ENCODE measurements at places on chromosomes 11 and 22.

GRCh38 chr11:123427405-123427804 is 2.7 kb upstream of the GRAMD1B start:
- no peak for DNase-seq

DNA sequence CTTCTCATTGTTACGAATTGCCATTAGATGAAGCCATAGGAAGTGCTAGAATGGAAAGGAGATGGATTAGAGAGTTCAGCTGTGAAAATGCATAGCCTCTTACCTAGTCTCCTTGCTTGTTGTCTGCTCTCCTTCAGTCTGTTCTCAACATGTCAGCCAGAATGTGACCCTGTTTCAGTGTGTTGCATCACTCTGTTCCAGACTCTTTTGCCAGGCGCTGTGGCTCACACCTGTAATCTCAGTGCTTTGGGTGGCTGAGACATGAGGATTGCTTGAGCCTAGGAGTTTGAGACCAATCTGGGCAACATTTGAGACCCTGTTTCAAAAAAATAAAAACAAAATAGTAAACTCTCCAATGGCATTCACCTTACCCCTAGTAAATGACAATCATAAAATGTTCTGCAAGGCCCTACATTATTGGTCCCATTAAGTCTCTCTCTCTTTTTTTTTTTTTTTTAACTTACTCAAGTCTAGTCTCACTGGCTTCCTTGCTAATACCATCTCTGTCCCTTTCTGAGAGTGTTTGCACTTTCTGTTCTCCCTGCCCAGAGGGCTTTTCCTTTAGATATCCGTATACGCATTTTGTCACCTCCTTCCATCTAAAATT is 39.4 kb downstream of the CYP2R1 start:
- DNase-seq, result no peak

DNA sequence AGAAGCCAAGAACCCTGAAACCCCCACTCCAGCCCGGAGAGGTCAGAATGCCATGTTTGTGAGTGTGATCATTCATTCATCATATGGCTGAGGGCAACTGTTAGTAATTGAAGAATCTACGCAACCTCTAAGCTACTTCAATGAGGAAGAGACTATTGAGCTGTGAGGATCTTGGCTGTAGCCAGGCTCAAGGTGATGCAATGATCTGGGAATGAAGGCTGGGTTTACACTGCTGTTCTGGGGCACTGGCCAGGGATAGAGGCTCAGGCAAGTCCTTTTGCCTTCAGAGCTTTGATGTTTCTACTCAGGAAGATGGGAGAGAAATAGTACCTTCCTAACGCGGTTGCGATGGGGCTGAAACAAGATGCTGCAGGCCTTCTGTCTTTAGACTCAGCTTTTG is 12.9 kb downstream of the CRYBB2 start:
- no peak for DNase-seq

- DNase-seq, result no peak
Measured at GRCh38 chr22:25364736-25365241, 145.3 kb downstream of the CRYBB2 start.

- no peak for DNase-seq
Measured at GRCh38 chr11:134469627-134470026, 57.6 kb upstream of the B3GAT1 start.

GRCh38 chr11:12402691-12403120 is 25.3 kb downstream of the PARVA start:
- no peak for DNase-seq

GRCh38 chr11:114279792-114280546 is 16.2 kb upstream of the NNMT start:
- peak; percentile 67 for DNase-seq

- DNase-seq, result no peak
Measured at GRCh38 chr22:30486661-30487115, 14.9 kb upstream of the SEC14L3 start.

- peak; percentile 49 for DNase-seq
Measured at GRCh38 chr11:23288003-23288783, 427.9 kb upstream of the CCDC179 start.

DNA sequence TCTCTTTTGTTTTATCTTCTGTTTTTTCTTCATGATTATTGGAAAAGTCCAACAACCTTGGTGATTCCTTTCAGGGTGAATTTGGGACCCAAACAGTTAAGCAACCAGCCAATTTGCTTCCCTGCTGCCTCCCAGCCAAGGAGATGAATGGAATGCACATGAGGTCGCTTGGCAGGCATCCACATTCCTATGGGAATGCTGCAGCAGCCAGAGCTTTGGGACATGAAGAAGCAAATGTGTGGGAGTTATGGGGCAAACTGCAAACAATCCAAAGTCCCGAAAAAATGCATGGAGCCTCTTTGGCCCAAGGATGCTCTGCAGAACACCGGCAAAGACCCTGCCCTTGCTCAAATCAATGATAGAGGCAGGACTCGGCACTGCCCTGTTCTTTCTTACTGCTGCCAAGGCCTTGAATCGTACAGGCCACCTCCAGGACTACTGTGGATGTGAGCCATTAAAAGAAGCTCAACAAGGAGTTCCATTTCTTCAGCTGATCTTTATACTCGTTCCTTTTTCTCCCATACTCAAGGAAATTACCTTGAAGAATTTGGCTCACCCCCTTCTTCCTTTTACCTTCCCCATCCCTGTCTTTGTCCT is 117.3 kb upstream of the TEAD1 start:
- DNase-seq, result peak; percentile 90

DNA sequence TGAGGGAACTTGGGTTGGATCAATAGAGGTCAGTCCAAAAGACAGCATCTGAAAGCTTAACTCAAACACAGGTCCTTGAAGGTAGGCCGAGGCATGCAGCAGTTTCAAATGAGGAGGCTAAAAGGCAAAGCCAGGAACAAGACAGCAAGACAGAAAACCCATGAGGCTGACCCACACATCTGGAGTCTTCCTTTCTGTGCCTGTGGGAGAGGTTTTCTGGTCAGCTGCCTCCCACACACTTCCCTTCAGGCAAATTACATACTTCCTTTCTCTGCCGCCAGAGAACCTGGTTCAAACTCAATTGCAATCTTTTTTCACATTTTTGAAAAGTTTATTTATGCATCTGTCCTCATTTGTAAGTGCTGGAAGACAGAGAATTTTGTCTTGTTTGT is 29.8 kb upstream of the CRTAM start:
- DNase-seq, result peak; percentile 42

DNA sequence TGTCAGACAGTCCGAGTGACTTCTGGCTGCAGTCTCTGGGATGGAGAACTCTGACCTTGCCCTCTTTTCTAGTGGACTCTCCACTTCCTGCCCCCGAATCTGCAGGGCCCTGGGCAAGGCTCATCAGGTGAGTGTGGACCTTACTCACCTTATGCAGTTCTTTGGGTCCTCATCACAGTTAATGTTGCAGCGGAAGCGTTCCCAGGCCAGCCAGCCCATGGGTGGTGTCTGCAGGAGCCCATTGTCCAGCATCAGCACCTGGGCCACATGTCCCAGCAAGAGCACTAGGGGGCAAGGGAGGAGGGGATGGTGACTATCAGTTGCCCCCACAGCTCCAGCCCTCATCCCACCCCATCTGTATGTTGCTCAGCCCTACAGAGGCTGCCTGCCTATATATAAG is 2.3 kb downstream of the NAGA start:
- no peak for DNase-seq

DNA sequence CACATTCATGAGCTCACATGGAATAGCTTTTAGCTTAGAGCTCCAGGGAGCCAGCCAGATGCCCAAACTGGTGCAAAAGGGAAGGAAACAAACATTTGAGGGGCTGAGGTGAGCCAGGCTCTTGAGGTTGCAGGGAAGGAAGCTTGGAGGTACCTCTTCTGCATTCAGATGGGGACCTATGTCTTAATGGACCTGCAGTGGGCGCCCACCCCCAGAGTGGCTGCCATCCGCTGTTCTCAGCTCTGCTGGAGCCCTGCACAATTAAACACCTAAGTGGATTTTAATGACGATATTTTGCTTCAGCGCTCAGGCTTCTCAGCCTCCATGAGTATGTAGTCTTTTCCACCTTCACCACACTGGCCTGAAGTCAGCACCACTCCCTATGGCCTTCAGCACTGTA is 100.8 kb downstream of the LDLRAD3 start:
- DNase-seq, result no peak

DNA sequence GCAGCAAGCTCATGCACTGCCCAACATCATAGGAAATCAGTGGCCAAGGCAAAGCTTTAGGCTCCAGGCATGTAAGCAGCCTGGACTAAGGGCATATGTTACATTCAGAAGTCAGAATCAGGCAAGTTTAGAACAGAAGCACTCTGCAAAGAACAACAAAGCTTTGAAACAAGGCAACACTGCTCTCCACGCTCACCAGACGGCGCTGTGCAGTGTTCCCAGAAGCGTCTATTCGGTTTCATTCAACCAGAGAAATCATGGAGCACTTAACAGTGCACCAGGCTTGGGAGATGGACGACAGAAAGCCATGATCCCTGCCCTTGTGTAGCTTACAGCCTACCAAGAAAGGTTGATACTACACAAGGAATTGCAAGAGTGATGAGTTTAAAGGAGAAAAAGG is 555.8 kb downstream of the BUD13 start:
- DNase-seq, result peak; percentile 39

DNA sequence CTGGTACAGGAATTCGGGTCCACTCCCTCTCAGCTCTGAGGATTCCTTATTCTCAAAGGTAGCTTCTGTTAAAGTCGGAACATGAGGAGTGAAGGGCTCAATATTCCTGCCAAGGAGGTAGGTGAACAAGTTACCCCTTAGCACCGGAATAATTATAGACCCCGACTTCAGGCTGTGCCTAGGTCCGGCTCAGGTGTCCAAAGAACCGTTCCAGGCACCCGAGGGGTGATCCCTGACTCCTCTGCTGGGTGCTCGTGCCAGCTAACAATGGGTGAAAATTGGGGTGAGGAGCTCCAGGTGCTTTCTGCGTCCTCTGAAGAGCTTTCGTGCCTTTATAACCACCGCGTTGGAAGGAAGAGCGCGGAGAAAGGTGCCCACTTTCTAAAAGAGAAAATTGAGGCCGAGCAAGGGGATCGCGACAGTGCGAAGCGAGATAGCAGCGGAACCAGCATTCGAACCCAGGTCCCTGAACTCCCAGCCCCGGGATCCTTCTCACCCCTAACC is 393 bp downstream of the CYB561A3 start:
- no peak for DNase-seq

DNA sequence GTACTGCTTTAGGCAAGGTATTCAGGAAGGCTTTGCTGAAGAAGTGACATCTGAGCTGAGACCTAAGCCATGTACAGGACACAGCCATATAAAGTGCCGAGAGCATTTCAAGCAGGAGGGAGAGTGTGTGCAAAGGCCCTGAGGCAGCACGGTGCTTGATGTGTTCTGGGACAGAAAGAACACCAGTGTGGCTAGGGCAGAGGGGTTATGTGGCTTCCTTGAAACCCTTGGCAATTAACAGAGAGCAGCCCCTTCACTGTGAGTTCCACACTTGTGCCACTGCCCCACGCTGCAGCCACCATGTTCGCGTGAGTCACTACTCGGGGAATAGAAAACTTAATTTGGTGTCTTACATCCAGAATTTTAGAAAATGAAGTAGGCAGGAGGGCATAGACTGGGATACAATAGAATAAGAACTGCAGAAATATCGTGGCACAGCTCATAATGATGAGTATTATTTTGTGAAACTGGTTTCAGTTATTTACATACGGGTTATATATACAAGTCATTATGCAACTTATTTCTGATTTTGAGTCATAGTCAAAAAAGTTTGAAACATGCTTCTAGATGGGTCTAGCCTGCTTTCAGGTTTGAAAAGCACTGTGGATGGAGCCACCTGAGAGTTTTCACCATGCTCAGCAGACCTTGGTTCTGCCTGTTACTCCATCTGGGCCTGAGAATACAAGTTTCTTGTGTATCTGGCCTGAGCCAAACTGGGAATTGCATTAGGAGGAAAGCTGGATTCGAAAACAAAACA is 11.8 kb downstream of the IL10RA start:
- DNase-seq, result no peak

DNA sequence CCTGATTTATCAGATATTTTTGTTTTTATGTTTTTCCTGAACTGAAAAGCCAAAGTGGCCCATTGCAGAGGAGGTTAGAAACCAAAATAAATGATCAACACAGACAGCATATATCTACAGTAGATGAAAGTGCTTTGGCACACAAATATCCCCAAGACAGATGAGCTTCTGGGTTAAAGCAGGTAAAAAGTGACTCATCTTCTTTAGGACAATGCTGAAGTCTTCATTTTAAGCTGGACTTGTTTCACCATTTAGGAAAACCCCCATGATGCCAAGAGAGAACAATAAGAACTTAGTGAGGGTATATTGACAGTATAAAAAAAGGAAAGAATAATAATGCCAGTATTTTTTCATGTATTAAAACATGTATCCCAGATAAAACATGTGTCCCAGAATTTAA is 100.8 kb upstream of the OR9G4 start:
- no peak for DNase-seq

- DNase-seq, result no peak
Measured at GRCh38 chr11:99452075-99452474, 431.3 kb downstream of the CNTN5 start.

- no peak for DNase-seq
Measured at GRCh38 chr11:75291741-75292140, 51.2 kb downstream of the TPBGL start.

DNA sequence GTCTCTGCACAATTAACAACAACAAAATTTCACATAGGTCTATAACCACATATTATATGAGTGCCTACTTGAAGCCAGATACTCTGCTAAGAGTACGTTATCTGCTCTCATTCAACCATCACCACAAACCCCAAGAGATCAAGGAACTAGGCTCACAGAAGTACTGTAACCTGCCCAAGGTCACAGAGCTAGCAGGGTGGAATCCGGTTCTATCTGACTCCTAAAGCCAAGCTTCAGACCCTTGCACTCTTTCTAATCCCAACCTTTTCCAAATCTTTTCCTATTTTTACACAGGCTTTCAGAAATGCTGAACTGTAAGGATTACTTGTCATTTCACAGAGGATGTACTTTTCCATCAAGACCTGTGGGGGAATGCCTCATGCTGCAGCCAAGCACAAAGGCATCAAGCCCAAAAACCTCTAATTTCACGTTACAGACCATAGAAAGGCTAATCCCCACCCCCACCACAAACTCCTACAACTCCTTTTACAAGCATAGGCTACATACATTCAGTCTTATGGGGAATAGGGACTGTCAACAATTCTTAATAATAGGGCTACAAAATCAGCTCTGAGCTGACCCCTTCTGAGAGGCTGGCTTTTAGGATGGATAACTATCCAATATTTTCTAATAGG is 927 bp downstream of the PRCP start:
- no peak for DNase-seq

DNA sequence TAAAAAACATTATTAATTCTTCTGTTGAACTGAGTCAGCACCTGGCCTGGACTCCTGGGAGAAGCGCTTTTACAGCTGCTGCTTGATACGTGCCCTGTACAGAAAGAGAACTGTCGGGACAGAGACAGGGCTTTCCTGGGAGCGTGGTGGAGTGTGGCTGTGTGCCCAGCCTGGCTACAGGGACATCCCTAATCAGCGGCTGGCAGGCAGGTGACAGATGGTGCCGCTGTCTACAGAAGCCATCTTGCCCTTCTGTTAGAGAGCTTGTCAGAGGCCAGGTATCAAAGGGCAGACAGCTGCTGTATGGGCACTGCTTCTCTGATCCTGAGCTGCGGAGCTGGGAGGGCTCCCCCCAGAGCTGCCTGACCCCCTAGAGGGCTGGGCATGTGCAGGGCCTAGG is 361.8 kb downstream of the TENM4 start:
- no peak for DNase-seq

- peak; percentile 56 for DNase-seq
Measured at GRCh38 chr11:26187639-26188038, 144.3 kb upstream of the ANO3 start.

GRCh38 chr22:29167032-29167911 is 38.4 kb upstream of the EMID1 start:
- DNase-seq, result no peak

Data from astrocyte of the spinal cord (primary cell).